ENCODE measurements at places on chromosomes 11 and 22. TPM values are rescaled to one million over a fixed set of nuclear protein-coding genes. Genes with fewer than 3 reads are reported as not detected.

Gene ARCN1
- 107 TPM for total RNA-seq

Gene CASP1
- 38.6 TPM for total RNA-seq

Gene ANGPTL5
- not detected for total RNA-seq

Gene BIRC3
- total RNA-seq = 110 TPM
